HCT116 (cell line): ENCODE measurements at places on chromosomes 7 and 10.

GRCh38 chr10:83346266-83346910 lies 792.9 kb upstream of the GHITM start:
- no peak for DNase-seq

GRCh38 chr10:35506741-35507140 lies 98.4 kb upstream of the GJD4 start:
- no peak for DNase-seq

GRCh38 chr7:69893906-69894305 lies 295.6 kb downstream of the AUTS2 start:
- DNase-seq = no peak

- no peak for DNase-seq
Measured at GRCh38 chr10:126143117-126143516, 245.2 kb downstream of the ADAM12 start.

DNA sequence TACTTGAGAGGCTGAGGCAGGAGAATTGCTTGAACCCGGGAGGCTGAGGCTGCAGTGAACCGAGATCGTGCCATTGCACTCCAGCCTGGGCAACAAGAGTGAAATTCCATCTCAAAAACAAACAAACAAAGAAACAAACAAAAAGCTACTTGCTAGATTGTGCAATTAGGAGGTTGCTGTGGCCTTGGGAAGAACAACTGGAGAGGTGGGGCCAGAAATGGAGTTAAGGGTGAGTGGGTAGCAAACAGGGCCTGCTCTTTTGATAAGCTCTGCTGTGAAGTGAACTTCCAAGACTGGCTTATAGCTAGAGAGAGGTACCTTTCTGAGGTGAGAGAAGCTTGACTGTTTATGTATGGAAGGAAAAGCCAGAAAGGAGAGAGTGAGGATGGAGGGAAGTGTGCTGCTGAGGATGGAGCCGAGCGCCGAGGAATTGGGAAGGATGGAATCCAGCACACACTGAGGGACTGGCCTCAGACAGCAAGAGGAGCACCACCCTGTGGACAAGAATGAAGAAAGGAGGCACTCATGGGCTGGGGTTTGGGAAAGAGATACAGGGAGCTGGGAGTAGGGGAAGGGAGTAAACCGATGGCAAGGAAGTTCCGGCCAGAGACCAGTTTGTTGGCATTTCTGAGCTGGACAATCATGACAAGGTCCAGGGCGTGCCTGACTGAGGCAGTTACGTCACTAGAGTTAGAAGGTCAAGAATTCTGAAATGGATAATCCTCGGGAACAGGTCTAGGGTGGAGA lies 7.0 kb upstream of the RPEL1 start:
- DNase-seq = peak; percentile 84

GRCh38 chr10:74293686-74294371 lies 142.8 kb downstream of the ADK start:
- no peak for DNase-seq

- no peak for DNase-seq
Measured at GRCh38 chr10:61899997-61900828, 1.3 kb upstream of the ARID5B start.

- peak; percentile 96 for DNase-seq
Measured at GRCh38 chr7:106346678-106347217, 62.0 kb upstream of the NAMPT start.

- DNase-seq = no peak
Measured at GRCh38 chr10:99280472-99280871, 44.8 kb upstream of the HPSE2 start.

DNA sequence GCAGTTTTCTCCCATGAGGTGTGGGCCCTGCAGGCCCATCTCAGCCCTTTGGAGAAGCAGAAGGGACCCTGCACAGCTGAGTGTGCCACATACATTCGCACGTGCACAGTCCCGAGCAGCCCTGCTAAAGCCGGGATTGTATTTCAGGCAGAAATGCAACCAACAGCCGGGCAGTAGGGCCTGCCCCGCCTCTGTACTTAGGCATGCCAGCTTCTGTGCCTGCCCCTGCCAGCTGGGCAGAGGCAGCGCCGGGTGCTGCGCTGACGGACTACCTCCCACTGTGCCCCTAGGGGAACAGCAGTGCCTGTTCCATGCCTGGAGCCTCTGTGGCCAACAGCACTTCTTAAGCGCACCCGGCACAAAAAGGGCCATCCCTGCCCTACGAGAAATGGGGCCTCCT lies 170.3 kb downstream of the NEURL1 start:
- DNase-seq = no peak

GRCh38 chr7:118858651-118859149 lies 634.2 kb downstream of the ANKRD7 start:
- no peak for DNase-seq

GRCh38 chr7:1843921-1844335 lies 173.9 kb downstream of the ELFN1 start:
- no peak for DNase-seq

- no peak for DNase-seq
Measured at GRCh38 chr7:47381134-47381495, 200.8 kb downstream of the TNS3 start.

- DNase-seq = no peak
Measured at GRCh38 chr10:52351914-52352330, 37.8 kb downstream of the DKK1 start.

GRCh38 chr7:3214090-3214413 lies 87.0 kb upstream of the SDK1 start:
- DNase-seq = no peak

DNA sequence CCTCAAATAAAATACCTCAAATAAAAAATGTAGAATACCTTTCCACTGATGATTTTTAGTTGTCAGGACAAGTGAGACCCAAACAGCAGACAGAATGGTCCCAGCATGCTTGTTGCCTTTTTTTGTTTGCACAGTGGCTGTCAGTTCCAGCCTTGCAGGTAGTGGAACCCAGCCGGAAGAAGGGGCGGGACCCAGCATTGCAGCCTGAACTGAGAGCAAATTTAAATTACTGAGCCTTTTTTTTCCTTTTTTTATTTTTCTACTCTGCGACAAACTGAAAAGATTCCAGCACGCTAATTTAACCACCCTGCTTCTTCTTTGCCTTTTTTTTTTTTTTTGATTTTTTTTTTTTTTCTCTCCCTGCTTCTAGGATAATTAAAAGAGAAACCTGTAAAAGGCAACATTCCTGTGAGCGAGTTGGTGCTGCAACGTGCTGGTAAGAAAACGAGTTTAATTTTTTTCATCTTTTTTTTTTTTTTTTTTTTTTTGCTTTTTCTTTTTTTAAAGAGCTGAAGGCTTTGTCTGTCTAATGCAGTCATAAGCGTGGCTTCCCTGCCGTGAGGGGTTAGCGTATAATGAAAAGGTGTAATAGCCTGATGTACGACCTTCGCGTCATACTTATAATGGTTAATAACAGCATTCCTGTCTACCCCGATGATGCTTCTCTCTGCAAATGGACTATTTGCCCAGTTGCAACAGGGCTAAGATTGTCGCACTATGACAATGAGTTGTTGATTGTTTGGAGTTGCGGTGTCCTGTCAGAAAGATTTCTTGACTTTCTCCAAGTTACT lies 555.3 kb upstream of the CELF2 start:
- DNase-seq = no peak

DNA sequence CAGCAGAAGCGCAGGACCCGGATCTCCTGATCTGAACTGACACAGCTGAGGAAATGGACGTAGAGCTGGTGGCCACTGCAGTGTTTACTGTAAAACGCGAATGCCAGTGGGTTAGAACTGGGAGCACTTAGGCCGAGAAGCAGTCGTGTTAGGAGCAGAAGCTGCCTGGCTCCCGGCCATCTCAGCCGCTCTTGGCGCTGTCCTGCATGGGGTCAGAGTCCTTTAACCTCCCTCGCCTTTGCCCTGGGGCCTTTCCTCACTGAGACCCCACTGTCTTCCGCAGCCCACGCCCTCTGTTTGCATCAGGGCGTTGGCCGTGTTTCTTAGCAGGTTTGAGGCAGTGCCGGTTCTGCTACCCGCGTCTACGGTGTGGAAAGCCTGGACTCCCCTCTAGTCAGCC lies 24.6 kb downstream of the DYNC2I1 start:
- no peak for DNase-seq
